Activated T-helper 1 cell treated with Interleukin-2 at 50 U/mL for 16 hours (primary cell): ENCODE measurements at places on chromosomes 4 and X.

GRCh38 chrX:124018023-124018422, 56.5 kb downstream of the STAG2 start:
- DNase-seq, result no peak

- no peak for DNase-seq
Measured at GRCh38 chrX:153769158-153769864, 5.3 kb downstream of the PLXNB3 start.

DNA sequence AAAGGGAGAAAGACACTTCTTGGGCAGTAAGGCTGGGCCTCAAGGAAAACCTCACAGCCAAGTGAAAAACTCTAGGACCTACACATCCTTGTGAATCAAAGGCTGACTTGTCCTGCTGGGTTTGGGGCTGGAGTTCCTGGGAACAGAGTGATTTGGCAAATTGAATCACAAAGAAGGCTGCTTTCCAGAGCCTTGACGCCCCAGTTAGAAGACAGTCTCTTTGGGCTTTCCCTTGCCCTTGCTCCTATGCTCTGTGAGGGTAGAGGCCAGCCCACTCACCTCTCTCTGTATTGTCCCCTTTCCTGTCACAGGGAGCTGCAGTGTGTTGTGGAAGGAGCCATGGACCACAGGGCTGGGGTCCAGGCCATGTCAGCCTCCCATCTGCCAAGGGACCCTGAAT, 9.6 kb downstream of the AMER1 start:
- no peak for DNase-seq

- no peak for DNase-seq
Measured at GRCh38 chr4:6489927-6490326, 17.5 kb upstream of the PPP2R2C start.

DNA sequence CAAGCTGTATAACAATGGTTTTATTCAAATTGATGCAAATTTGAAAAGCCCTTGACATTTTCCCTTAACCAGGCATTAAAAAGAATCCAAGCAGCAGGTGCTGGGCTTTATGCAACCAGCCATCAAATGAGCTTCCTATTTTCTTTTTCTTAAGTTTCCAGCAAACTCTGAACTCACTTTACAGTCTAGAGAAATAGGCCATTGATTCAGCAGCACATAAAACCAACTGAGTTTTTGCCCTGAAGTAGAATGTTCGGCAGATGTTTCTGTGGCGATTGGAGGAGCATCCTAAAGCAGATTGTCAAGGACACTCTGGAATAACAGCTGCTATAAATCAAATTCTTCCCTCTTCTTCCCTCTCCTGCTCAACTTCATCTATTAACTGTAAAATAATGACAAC, 582.8 kb upstream of the CPEB2 start:
- DNase-seq, result no peak

GRCh38 chrX:477441-478012, 90.8 kb upstream of the PPP2R3B start:
- no peak for DNase-seq

DNA sequence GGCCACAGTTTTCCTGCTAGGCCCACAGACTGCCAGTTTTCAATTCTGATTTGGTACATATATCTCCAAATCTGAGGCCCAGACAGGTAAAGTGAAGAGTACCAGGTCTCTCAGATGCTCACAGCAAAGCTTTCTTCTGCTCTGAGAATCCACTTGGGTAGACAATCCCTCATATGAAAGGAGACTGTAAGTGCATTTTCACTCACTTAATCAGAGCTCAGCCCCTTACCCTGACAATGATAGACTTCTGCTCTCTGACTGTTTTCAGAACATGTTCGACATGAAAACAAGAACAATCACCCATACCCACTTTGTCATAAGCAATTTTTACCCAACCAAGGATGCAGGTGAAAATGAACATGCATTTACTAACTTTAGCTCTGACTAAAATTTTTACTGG, 7.1 kb downstream of the GPRIN3 start:
- no peak for DNase-seq

DNA sequence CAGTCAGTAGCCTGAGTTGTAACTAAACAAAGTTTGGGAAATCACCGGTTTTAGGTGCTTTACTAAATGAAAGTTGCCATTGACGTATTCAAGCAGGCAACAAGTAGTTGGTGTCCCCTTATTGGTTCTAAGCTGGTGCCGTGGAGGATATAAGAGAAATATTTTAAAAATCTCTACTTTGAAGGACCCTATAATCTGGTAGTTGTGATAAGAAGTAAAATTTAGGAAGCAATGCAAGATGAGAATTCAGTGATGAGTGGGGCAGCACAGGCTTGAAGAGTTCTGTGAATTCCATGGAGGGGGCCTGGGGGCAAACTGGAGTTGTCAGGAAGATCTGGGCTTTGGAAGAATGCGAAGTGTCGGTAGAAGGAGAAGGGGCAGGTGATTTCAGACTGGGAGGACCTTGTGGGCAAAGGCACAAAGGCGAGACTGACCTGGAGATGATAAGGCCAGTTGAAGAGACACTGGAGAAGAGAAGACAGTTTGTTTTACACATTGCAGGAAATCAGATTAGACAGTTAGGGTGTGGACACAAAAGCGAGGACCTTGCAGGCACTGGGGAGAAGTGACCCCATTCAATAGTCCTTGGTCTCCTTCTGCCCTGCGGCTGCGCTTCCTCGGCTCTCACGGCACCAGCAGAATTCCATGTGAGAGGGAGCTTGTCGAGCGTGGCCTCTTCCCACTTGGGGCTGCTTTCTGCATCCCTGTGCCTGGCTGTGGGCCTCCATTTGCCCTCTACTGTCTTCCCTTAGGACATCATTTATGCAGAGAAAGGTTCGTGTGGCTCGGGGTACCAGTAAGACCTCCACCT, 1.3 kb downstream of the RHOH start:
- no peak for DNase-seq

DNA sequence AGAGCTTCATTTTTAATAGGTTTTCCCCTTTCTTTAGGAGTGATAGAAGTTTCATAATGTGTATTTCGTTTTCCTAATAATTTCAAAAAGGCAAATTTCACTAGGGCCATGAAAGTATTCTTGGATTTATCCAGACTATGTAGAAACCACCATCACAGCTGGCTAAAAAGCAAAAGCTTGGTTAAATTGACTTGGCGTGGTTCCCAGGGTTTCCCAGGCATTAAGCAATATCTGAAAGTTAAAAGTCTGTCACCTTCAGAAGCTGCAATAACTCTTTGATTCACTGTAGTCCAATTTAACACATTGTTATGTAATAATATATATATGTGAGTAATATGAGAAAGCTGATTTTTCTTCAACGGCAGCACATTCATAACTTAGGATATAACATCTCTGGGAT, 38.3 kb downstream of the NDNF start:
- DNase-seq, result no peak
